ENCODE measurements at places on chromosomes 2 and 18.

GRCh38 chr18:75638776-75639471 lies 211.4 kb upstream of the SMIM21 start:
- no peak for DNase-seq

DNA sequence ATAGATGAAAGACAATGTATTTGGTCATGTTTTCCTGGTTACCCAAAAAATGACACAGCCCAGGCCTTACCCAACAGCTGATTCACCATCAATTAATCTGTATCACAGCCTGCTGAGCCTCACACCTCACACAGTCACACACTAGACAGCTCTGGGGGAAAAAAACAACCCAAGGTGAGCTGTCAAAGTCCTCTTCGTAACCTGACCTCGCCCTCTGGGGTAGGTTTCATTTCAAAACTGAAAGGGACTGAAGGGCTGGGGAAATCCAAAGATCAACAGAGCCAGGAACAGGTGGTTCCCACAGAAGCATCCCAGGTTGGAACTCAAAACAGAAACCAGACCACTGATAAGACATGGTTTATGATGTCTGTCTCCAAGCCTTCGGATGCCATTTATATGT lies 18.2 kb upstream of the PCBP1 start:
- peak; percentile 27 for DNase-seq

- no peak for DNase-seq
Measured at GRCh38 chr18:77108001-77108692, 24.4 kb downstream of the MBP start.

- DNase-seq, result no peak
Measured at GRCh38 chr2:41936771-41937463, 110.9 kb upstream of the PKDCC start.

- no peak for DNase-seq
Measured at GRCh38 chr2:58896638-58897037, 655.5 kb upstream of the FANCL start.

All from stimulated activated CD4-positive, alpha-beta T cell treated with anti-CD3 and anti-CD28 coated beads, Interleukin-1b, Interleukin-23, amount 100 ng/mL, for 1 hour (primary cell).